BE2C (cell line): ENCODE measurements at places on chromosomes 1 and 21.

GRCh38 chr1:42358791-42359190 is 21.8 kb upstream of the RIMKLA start:
- DNase-seq: no peak

DNA sequence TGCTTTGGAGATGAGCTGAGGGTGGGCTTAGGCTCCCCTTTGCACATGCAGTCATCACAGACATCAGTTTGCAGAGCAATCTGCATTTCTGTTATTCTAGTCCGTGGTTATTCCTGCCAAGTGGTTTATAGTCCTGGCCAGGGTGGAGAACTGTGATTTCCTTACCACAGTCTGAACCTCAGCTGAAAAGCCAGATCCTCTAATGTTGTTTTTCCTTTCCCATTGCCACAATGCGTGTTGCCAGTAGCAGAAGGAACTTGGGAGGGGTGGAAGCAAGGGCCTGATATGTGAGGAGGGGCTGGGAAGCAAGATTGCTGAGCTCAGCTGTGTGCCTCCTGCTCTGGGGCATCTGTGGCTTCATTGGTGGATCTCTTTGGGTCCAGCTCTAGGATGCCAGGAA is 18.0 kb upstream of the ST3GAL3 start:
- no peak for DNase-seq

DNA sequence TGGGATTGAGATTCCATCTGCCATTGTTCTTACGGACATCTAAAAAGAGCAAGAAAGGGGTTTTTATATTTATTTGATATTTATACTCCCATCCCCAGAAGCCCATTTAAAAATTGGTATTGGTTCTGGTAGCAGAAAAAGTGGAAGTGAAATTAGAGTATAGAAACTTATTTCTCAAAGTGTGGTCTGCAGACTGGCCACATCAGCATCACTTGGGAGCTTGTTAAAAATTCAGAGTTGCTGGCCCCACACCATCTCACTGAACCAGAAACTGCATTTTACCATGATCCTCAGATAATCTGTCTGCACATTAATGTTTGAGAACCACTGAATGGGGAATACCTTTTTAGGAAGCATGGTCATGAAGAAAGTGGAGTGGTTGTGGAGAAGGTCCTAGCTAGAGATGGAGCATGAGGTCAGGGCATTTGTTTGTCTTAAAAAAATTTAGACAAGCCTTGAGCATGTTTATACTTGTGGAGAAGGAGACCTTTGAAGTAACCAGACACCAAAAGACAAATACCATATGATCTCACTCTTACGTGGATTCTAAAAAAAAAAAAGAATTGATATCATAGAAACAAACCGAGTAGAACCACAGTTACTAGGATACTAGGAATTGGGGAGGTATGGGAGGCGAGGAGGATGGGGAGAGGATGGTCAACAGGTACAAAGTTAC is 116.3 kb downstream of the ST6GALNAC3 start:
- no peak for DNase-seq

GRCh38 chr1:225700889-225701465 is 48.1 kb upstream of the ENAH start:
- DNase-seq: no peak

DNA sequence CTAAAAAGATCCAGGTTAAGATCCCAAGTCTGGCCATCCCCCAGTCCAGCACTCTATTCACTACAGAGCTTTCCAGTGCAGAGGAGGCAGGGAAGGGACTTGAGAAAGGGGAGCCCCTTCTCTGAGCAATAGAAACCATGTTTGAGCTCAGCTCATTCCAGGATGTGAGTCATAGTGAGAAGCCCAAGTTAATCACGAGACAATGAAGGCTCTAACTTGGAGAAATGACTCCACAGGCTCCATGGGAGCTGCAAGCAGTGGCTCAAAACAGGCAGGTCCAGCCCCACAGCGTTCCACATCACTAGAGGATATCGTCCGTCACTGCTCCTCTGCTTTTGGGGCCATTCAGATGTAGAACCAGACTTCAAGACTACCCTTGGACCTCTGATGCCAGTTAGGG is 59.1 kb downstream of the CAMK2N1 start:
- DNase-seq: no peak

- peak; percentile 71 for DNase-seq
Measured at GRCh38 chr21:26965040-26965906, 1.6 kb downstream of the ADAMTS5 start.

DNA sequence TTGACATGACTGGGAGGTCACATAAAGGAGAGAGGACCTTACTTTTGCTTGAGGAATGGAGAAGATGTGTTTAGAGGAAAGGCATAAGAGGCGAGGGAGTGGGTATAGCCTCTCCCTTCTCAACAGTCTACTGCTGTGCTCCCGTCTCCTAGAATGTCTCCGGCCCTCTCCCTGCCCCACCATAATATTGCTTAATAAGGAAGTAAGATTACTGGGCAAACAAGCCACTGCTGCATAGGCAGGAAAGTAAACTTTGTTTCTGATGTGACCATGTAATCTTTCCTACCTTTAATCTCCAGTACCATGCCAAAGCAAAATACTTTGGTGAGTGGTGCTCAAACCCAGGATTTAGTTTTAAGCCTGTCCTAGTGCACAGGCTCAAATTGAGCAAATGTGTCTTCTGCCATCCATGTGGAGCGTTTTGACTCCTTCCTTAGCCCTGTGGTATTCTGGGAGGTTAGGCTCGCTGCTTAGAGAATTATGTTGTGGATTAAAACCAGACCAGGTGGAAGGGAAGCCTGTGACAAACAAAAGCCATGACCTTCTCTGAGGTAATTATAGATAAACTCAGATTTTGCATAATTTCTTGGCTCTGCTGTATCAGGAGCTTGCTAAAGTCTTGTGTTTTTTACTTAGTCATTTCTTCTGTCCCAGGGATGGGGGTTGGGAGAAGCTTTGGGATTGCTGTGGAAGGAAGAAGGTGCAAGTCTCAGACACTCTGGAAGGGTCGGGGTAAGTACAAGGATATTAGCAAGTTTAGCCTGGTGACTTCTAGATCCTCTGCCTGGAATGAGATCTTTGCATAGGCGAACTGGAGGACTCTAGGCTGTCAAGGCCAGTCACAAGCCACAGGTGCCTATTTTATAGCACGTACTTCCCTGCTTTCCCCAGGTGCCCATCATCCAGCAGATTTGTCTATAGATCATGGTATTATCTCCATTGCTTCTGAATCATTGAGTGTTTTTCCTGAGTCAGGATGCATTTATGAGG is 34.5 kb upstream of the DIPK1A start:
- no peak for DNase-seq

DNA sequence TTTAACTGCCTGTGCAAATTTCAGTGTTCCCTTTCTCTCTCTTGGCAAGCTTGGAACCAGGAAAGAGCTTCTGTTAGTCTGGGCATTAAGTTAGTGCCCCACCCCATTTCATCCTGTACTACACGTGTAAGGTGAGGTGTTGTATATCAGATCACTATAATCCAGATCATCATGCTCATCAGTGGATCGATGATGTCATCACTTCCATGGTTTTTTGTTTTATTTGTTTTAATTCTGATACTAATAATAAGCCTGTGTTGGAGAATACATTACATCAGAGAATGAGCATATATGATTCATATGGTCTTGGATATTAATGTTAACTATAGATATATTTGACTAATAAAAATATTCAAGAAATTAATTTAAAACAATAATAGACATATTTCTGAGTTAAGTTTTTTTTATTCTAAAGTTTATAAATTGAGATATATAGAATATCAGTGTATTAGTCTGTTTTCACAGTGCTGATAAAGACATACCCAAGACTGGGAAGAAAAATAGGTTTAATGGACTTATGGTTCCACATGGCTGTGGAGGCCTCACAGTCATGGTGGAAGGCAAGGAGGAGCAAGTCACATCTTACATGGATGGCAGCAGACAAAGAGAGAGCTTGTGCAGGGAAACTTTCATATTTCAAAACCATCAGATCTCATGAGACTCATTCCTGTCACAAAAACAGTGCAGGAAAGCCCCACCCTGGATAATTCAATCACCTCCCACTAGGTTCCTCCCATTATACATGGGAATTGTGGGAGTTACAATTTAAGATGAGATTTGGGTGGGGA is 588.3 kb upstream of the B3GALT2 start:
- no peak for DNase-seq

DNA sequence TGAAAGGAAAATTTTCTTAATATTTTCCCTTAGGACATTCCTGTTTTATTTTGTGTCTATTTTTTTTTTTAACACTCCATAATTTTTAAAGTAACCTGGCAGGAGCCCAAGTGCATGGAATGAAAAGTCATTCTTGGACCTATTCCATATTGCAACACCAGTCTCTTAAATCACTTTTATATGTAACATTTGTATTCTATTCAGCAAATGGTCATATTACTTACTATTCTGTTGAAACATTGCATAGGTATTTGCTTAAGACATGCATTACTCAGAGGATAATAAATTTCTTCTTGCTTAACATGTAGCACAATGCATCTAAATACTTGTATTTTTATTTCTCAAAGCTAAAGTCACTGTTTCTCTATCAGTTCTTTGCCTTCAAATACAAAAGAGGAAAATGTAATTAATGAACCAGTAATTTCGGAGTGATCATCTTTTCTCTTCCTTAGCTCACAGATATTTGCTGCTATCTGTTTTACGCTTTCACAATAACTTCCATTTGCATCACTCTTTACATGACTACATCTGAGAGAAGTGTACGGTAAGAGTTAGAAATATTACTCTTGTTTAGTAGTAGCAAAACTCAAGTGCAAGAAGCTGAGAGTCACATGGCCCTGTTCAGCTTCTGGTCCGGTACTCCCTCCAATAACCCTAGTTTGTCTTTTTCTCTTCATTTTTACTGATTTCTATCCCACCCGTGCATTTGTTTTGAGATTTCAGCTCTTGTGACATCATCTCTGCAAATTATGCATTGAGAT is 394.8 kb downstream of the USP25 start:
- DNase-seq: no peak

DNA sequence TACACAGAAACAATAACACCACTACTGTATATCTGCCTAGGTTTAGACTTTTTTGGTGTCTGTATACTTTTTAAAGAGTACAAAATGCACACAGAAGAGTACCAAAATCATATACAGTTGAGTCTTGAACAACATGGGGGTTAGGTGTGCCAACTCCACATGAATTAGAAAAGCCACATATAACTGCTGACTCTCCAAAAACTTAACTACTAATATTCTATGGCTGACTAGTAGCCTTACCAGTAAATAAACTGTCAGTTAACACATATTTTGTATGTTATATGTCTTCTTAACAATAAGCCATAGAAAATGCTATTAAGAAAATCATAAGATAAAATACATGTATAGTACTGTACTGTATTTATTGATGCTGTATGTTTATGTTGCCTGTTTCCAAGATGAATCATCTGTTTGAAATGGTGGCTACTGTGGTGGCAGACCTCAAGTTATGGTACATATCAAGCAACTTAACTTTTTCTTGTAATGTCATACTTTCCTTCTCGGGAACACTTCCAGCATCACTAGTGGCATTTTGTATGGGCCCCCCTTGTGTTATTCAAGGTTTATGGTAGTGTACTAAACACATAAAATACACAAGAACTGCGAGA is 71.2 kb downstream of the LHX4 start:
- no peak for DNase-seq

GRCh38 chr1:11406845-11407244 is 72.1 kb upstream of the DISP3 start:
- no peak for DNase-seq

GRCh38 chr1:151061704-151062103 is 1.5 kb downstream of the MLLT11 start:
- DNase-seq: no peak

GRCh38 chr1:159005161-159005560 is 4.5 kb upstream of the IFI16 start:
- no peak for DNase-seq

- DNase-seq: no peak
Measured at GRCh38 chr1:93437976-93438605, 9.8 kb upstream of the FNBP1L start.
